HCT116 (cell line): ENCODE measurements at places on chromosomes 2 and 18.

DNA sequence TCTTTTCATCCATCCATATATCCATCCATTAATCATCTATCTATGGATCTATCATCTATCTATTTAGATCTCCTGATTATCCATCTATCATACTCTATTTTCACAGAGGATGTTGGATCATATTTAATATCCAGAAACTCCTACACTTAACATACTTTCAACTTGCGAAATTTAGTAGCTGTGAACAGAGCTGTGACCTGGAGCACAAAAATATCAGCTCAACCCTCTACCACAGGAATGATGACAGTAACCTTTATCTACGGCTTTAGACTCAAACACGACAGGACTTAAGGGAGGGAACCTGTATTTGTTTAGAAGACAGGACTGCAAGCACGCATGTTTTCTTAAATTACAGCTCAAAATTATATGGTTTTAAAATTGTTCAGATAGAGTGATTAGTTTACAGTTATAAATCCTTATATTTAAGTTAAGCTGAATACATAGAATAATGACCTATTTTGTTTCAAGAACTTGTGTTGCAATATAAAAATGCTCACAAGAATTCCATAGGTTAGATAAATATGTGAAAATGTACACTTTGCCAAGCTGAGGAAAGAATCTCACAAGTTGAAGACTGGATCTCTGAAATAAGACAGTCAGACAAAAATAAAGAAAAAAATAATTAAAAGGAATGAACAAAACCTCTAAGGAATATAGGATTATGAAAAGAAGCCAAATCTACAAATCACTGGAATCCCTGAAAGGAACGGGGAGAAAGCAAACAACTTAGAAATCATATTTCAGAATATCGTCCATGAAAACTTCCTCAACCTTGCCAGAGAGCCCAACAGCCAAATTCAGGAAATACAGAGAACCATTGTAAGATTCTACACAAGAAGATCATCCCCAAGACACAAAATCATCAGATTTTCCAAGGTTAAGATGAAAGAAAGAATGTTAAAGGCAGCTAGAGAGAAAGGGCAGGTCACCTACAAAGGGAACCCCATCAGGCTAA, 142.0 kb downstream of the COL6A3 start:
- no peak for DNase-seq

DNA sequence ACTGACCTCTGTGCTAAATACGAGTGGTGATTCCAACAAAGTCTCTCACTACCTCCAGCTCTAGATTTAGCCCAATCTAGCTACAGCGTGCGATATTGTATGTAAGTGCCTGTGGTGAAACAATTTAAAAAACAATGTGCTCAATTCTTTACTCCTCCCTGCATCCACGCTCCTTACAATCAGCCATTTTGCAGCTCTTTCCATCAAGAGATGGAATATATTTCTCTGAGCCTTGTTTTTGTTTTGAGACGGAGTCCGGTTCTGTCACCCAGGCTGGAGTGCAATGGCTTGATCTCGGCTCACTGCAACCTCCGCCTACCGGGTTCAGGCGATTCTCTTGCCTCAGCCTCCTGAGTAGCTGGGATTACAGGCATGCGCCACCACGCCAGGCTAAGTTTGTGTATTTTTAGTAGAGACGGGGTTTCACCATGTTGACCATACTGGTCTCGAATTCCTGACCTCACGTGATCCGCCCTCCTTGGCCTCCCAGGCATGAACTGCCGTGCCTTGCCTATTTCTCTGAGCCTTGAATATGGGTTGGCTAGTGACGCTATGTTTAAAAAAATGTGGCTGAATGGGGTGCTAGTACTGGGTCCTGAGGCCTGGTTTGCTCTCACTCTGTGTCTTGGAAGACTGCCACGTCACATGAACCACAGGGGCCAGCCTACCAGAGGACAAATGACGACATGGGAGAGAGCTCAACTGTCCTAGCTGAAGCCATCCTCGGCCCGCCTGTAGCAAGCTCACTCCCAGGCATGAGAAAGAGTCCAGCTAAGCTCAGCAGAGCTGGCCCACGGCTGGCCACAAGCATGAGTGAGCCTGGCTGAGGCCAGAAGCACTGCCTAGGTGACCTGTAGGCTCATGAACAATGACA, 14.8 kb downstream of the WDFY1 start:
- DNase-seq = no peak

- no peak for DNase-seq
Measured at GRCh38 chr2:47626664-47627063, 156.3 kb upstream of the MSH6 start.

DNA sequence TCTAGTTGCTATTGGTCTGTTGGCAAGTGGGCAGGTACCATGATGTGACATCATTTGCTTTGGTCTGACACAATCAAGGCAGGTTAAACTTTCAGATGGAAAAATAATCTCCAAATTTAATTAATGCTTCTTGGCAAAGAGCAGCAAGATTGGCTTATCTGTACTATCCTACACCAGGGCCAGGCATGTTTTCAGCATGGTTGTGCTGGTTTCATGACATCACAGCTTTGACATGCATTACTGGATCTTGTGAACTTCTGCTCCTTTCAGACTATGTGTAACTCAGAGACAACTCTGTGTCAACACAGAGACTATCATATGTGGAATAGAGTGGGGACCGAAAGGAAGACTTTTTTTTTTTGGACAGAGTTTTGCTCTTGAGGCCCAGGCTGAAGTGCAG, 520.5 kb downstream of the TDRD15 start:
- no peak for DNase-seq

DNA sequence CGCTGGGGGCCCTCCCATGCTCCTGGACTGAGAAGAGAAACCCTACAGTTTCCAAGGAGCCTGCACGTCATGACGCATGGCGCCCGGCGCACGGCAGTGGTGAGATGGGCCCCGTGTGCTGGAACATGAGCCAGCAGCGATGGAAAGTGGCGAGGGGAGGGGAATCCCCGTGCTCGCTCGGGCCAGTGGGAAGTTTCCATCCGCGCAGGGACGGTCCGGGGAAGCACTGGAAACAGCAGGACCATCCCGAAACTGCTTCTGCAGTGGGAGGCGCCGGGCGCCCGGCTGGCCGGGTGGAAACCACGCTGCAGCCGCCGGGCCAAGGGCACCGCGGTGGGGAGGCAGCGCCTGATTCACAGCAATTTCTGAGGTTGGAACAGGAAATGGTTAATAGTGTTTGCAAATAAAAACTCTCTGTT, 4.9 kb upstream of the PDCD1 start:
- no peak for DNase-seq

GRCh38 chr2:88832311-88832991, 141.0 kb downstream of the RPIA start:
- no peak for DNase-seq

GRCh38 chr18:78679031-78679430, 300.6 kb upstream of the SALL3 start:
- DNase-seq = no peak

DNA sequence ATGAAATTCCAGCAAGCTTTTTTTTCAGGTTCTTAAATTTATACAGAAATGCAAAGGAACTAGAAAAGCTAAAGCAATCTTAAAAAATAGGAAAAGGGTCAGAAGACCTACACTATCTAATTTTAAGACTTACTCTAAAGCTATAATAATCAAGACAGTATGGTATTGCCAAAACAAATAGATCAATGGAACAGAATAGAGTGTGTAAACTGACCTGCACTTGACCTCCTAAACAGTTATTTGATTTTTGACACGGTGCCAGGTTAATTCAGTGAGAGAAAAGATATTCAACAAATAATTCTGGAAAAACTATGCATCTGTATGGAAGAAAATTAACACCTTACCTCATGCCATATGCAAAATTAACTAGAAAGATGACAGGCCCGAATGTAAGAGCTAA, 73.6 kb downstream of the OLA1 start:
- no peak for DNase-seq

DNA sequence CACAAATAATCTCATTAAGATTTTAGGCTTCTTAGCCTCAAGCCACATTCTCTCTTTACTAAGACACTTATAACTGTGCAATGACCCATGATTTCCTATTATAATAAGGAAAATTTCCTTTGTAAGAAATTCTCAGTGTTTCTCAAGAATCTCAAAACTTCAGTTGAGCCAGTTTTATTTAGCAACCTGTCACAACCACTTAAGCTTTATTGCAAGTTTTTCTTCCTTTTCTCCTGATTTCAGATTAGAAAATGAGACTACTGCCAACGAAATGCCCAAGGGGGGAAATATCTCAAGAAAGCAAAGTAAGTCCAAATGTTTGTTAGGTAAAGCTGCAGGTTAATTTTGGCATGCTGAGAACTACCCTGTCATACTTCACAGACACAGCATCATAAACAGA, 178.5 kb downstream of the THADA start:
- no peak for DNase-seq

- DNase-seq = no peak
Measured at GRCh38 chr2:58756336-58756735, 515.2 kb upstream of the FANCL start.

DNA sequence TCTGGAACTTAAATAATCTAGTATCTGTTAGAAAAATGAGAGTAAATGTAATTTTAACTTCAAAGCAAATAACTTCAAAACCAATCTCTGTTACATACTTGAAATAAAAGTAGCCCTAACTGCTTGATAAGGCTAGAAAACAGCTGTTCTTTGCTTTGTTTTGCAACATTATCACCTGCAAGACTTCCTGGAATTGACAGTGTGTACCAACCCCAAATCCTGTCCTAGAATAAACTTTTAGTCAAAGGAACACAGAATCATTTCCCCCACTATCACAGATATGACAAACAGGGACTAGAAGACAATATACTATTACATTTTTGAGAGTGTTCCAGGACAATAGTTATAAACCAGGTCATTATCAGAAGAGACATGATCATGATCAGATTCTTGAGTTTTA, 105.3 kb upstream of the PGAP1 start:
- DNase-seq = no peak

GRCh38 chr2:212489719-212490346, 48.8 kb downstream of the ERBB4 start:
- no peak for DNase-seq

GRCh38 chr2:155363349-155363888, 664.9 kb downstream of the KCNJ3 start:
- no peak for DNase-seq

GRCh38 chr2:88345842-88346241, 106.7 kb downstream of the FOXI3 start:
- DNase-seq = no peak

- no peak for DNase-seq
Measured at GRCh38 chr18:34611904-34612303, 98.2 kb upstream of the DTNA start.

GRCh38 chr2:202821206-202822160, 50.1 kb downstream of the ICA1L start:
- no peak for DNase-seq

DNA sequence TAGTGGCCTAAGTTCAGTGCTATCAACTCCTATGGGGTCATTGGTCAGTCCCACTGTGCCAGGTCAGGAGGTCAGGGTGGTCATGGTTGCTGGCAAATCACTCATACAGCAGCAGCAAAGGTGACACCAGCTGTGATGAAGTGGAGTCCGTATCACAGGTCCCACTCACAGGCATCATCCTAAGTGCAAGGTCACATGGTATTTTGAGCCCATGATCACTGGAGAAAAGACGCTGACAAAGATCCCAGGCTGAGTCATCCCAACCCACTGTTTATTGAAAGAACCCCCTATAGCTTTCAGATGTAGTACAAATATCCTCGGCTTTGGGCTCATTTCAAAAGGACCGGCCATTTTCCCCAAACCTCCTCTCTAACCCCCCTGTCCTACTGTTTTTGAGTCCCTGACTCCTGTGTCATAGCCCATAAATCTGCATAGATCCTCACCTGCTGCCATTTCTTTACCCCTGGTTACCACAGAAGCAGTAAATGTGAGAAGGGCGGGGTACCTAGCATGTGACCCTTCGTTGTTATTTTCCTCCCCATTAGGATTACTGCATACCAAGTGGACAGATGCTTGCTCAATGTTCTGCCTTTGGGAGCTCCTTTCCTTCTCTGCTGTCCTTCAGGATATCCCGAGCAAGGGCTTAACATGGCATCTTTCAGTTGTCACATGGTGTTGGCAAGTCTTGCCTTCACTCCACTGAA, 107.7 kb downstream of the COL6A3 start:
- DNase-seq = no peak

DNA sequence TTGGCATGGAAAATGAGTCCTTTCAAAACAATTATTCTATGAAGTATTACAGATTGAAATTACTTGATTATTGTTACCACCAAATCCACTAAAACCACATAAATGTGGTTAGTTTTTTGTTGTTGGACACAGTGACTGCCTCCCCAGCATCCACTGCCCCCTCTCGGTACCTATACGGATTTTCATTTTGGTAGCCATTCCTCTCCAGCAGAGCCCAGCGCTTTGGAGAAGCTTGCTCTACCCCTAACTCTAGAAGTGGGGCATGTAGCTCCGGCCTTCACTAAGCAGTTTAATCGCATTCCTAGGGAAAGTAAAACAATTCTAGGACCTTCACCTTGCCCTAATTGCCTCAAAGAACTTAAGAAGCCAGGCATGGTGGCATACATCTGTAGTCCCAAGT, 24.2 kb downstream of the OLA1 start:
- no peak for DNase-seq

DNA sequence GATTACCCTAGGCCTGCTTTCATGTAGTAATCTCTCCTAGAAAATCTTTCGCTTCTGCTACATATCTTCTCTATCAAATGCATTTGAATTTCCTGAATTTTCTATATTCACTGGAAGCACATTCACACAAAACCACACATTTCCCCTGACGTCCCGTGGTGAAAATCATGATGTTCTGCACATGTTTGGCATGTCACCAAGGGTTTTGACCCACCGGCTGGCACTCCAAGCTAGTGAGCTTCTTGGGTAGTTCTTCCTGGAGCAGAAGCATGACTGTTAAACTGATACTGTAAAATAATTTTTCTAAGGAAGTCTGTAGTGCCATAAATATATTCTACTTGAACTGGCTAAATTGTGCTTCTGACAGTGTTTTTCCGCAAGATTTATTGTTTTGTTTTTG, 510.1 kb upstream of the SLC8A1 start:
- no peak for DNase-seq

- DNase-seq = no peak
Measured at GRCh38 chr2:158412206-158412605, 44.3 kb downstream of the CCDC148 start.

GRCh38 chr2:205129531-205129930, 552.8 kb upstream of the NRP2 start:
- no peak for DNase-seq

DNA sequence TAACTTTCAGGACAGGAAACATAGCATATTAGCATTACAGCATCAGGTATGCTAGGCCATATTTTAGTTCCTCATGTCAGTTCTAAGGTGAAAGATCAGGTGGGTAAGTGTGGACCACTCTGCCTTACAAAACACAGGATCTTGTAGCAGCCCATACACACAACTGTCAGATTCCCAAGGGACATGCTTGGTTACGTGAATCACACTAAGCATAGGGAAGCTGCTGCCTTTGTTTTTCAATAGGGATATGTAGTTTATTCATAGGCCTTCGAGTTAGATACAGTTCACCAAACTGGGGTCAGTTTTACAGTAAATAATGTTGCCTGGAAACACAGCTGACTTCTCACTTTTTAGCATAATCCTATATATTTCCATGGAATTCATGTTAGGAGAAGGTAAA, 116.1 kb upstream of the OTX1 start:
- no peak for DNase-seq
